ENCODE measurements at places on chromosomes 11 and 22.

GRCh38 chr11:21121991-21122390 lies 452.6 kb downstream of the NELL1 start:
- no peak for DNase-seq

DNA sequence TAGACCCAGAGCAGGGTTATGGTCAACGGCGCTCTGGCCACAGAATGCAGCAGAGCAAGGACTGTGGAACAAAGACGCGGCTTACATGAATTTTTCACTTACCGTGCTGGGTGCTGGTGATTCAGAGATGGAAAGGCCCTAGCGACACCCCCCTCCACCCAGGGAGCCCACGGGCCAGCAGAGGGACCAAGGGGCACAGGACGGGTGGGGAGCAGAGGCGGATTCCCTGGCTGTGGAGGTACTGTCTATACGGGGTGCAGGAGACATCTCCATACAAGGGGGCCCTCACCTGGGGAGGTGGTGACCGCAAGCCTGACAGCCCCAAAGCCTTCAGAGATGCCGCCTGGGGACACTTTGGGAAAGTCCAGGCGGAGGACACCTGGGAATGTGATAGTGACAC lies 1.1 kb upstream of the SEPTIN5 start:
- no peak for DNase-seq

- no peak for DNase-seq
These were observed 2.5 kb downstream of the PCSK7 start for GRCh38 chr11:117229411-117229810.

- no peak for DNase-seq
These were observed 10.4 kb downstream of the MLC1 start for GRCh38 chr22:50074551-50075530.

All from CD8-positive, alpha-beta T cell (primary cell).